Purkinje cell (primary cell): ENCODE measurements at places on chromosomes 6 and 20. TPM values are rescaled to one million over a fixed set of nuclear protein-coding genes. Genes with fewer than 3 reads are reported as not detected.

Gene MMP24
- 0.22 and 0.46 TPM in 2 replicates for polyA plus RNA-seq

Gene RAB23
- 1.3 and 9.2 TPM in 2 replicates for polyA plus RNA-seq

Gene RRAGD
- polyA plus RNA-seq, result 22.1 and 25.5 TPM in 2 replicates

Gene CEP162
- polyA plus RNA-seq, result 7.1 and 7.3 TPM in 2 replicates

Gene MAFB
- polyA plus RNA-seq, result 1.7 TPM in 1 of 2 replicates, not detected in the other

Gene IRF4
- polyA plus RNA-seq, result not detected in 2 replicates

Gene HLA-DQA2
- not detected in 2 replicates for polyA plus RNA-seq

Gene L3MBTL1
- polyA plus RNA-seq, result 3.1 and 3.4 TPM in 2 replicates

Gene FAM83B
- not detected in 2 replicates for polyA plus RNA-seq

Gene BPIFB4
- not detected in 2 replicates for polyA plus RNA-seq

Gene TJAP1
- polyA plus RNA-seq, result 0.15 and 0.55 TPM in 2 replicates

Gene RIPPLY2
- 45.2 and 54.9 TPM in 2 replicates for polyA plus RNA-seq

Gene FNDC1
- polyA plus RNA-seq, result 0.36 TPM in 1 of 2 replicates, not detected in the other

Gene SERINC1
- polyA plus RNA-seq, result 529 and 584 TPM in 2 replicates

Gene C20orf204
- polyA plus RNA-seq, result not detected in 2 replicates

Gene TCF15
- polyA plus RNA-seq, result not detected in 2 replicates
